ENCODE measurements at places on chromosomes 1 and 21. TPM values are rescaled to one million over a fixed set of nuclear protein-coding genes. Genes with fewer than 3 reads are reported as not detected.

The C1QTNF12 gene
- 3.9 TPM for total RNA-seq

The AMPD1 gene
- total RNA-seq: not detected

The NBPF6 gene
- not detected for total RNA-seq

The HRNR gene
- not detected for total RNA-seq

The CLEC20A gene
- total RNA-seq: not detected

The TFF3 gene
- 2.3 TPM for total RNA-seq

The KCNJ6 gene
- total RNA-seq: not detected

The FCGR3B gene
- total RNA-seq: 0.64 TPM

The IRF6 gene
- 159 TPM for total RNA-seq

The AIRE gene
- total RNA-seq: not detected
